ENCODE measurements at places on chromosomes 16 and 17. TPM values are rescaled to one million over a fixed set of nuclear protein-coding genes. Genes with fewer than 3 reads are reported as not detected.

KRT39 gene
- total RNA-seq = not detected

TTYH2 gene
- 1.3 TPM for total RNA-seq

- DNase-seq = peak; percentile 92
These were observed 1.2 kb upstream of the METTL26 start for GRCh38 chr16:637081-638018.

DNA sequence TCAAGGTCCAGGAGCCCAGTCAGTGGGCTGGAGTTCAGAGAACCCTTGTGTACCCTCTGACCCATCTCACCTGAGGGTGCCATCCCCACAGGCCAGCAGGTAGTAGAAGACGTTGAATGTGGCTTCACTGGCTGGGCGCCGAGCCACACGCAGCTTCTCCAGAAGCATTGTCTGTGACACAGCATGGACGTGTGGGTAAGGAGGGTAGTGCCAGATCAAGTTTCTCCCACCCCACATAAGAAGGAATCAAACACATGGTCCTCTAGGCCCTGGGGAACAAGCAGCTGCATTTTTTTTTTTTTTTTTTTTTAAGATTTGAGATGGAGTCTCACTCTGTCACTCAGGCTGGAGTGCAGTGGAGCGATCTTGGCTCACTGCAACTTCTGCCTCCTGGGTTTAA lies 60.9 kb downstream of the MYO18A start:
- no peak for DNase-seq
